ENCODE measurements at places on chromosomes 16 and 17. TPM values are rescaled to one million over a fixed set of nuclear protein-coding genes. Genes with fewer than 3 reads are reported as not detected.

GRCh38 chr17:67503184-67503583, 126.1 kb downstream of the PITPNC1 start:
- no peak for DNase-seq

DNA sequence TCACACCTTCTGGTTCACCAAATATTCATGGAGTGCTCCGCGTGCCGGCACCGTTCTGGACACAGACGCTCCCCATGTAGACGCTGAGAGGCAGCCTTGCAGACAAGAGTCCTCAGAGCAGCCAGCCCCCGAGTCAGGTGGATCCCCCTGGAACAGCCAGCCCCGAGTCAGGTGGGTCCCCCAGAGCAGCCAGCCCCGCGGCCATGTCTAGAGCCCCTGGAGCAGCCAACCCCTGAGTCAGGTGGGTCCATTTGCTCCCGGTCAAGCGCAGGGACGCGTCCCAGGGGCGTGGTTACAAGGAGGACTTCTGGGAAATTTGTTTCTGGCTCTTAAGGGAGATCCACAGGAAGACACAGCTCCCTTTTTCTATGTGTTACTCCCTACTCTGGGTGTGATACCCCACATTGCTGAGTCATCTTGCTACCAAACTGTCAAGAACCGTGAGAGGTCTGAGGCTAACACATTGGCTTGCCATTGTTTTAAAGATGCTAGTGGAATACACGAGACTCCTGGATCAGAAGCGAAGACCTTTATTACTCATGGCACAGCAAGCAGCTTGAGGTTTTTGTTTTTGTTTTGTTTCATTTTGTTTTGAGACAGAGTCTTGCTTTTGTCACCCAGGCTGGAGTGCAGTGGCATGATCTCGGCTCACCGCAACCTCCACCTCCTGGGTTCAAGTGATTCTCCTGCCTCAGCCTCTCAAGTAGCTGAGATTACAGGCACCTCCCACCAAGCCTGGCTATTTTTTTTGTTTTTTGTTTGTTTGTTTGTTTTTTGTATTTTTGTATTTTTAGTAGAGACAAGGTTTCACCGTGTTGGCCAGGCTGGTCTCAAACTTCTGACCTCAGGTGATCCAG, 43.3 kb upstream of the CBFA2T3 start:
- DNase-seq, result no peak

DNA sequence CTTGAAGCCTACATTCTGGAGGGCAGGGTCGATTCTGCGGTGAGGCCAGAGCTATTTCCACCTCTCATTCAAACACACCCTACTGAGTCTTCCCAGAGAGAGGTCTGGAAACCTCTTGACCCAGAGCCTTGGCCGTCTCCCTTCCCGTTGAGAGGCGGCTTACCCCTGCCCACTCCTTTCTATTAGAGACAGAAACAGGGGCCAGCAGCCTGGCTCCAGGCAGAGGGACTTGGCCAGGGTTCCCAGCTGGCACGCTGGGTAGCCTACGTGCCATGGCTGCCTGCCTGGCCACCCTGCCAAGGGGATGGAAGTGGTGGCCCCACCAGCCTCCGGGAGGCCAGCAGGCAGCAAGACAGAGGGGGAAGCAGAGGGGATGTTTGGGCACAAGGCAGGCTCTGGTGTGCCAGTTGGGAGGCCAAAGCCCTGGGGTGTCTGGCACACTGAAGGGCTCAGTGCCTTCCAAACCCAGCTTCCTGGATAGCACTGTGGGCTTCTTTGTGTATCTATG, 6.0 kb downstream of the STAC2 start:
- DNase-seq, result no peak

- DNase-seq, result no peak
Measured at GRCh38 chr17:17147821-17148220, 58.3 kb downstream of the PLD6 start.

- DNase-seq, result peak; percentile 55
Measured at GRCh38 chr16:4613636-4614570, 785 bp downstream of the UBALD1 start.

Gene SARM1
- total RNA-seq, result 21.7 TPM

DNA sequence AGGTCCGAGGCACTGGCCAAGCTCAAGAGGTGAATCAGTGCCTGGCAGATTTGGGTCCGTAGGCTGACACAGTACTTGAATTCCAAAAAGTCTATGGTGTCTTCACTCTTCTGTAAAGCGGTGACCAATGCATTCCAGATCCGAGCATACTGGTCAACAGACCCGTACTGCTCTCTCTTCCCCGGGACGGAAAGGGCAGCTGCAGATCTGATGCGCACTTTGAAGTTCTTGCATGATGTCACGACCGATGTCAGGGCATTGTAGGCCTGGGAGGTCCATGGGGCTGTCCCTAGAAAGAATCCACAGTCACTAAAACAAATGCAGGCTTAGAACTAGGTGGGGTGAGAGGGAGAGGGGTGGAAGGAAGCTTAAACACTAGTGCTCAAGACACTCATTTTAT, 34.9 kb downstream of the HEATR6 start:
- no peak for DNase-seq

- DNase-seq, result no peak
Measured at GRCh38 chr17:34401165-34401564, 38.1 kb upstream of the CCL1 start.

Gene CCL18
- total RNA-seq, result not detected

Gene SNAI3
- 10.4 TPM for total RNA-seq

- no peak for DNase-seq
Measured at GRCh38 chr16:48562475-48562874, 47.5 kb downstream of the N4BP1 start.

Gene PTX4
- not detected for total RNA-seq

Measured in CD4-positive, CD25-positive, alpha-beta regulatory T cell (primary cell).